ENCODE measurements at places on chromosomes 1 and 21. TPM values are rescaled to one million over a fixed set of nuclear protein-coding genes. Genes with fewer than 3 reads are reported as not detected.

The RYR2 gene
- total RNA-seq = 0.35 TPM

The AKNAD1 gene
- total RNA-seq = not detected

The KLF17 gene
- total RNA-seq = 0.13 TPM

The IL19 gene
- not detected for total RNA-seq

The HORMAD1 gene
- 1.3 TPM for total RNA-seq

The PODN gene
- 5.8 TPM for total RNA-seq

The MIGA1 gene
- total RNA-seq = 18.5 TPM

The IFNAR1 gene
- 41.9 TPM for total RNA-seq

The ALX3 gene
- total RNA-seq = not detected
